Calu3 (cell line): ENCODE measurements at places on chromosomes 1 and 21. TPM values are rescaled to one million over a fixed set of nuclear protein-coding genes. Genes with fewer than 3 reads are reported as not detected.

Gene OR6N1
- total RNA-seq = not detected in 2 replicates

Gene DIRAS3
- 5.2 and 8.1 TPM in 2 replicates for total RNA-seq

GRCh38 chr1:224684979-224685425, 68.9 kb downstream of the CNIH3 start:
- no peaks in the 10 kb centered on the region for H3K36me3 ChIP-seq
- DNase-seq = no peak
- H3K27me3 ChIP-seq = peaks cover 81% of the 10 kb centered on the region
- H3K27ac ChIP-seq = no peak overlapping the region
- no peak overlapping the region for H3K4me3 ChIP-seq
- H3K4me1 ChIP-seq = no peaks in the 10 kb centered on the region

Gene S100A7
- not detected in 2 replicates for total RNA-seq

Gene PKN2
- total RNA-seq = 75.6 and 82.8 TPM in 2 replicates

Gene GPX7
- total RNA-seq = not detected in 2 replicates

DNA sequence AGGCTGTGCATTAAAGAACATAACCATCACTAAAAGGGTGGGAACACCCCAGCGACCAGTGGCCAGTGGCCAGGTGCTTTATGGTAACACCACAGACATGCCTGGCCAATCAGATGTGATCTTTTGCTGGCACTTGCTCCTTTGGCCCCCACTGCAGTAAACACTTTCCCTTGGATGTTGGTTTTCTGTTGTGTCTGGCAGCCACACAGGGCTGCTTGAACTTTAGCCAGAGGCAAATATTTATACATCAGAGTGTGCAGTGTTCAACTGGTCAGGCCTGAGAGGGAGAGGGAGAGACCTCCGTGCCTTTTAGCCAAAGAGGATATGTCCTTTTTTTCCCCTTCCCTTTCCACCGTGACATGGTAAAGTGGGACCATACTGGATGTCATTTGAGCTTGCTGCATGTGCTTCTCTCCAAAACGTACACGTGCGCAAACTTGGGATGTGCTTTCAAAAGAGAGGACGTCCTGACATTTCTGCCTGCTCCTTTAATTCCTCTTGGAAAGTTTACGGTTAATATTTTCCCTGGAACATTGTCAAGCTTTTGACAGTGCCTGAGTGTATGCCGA, 101.2 kb downstream of the NFIA start:
- peaks cover 7% of the 10 kb centered on the region for H3K36me3 ChIP-seq
- DNase-seq = no peak
- H3K27me3 ChIP-seq = no peaks in the 10 kb centered on the region
- peak overlapping the region; percentile 93 for H3K27ac ChIP-seq
- peaks cover 18% of the 10 kb centered on the region for H3K4me1 ChIP-seq

Gene HNRNPCL4
- not detected in 2 replicates for total RNA-seq
